ENCODE measurements at places on chromosomes 1 and 21.

- no peak for DNase-seq
Measured at GRCh38 chr1:168454211-168454815, 89.5 kb downstream of the XCL2 start.

- no peak for DNase-seq
Measured at GRCh38 chr21:45032977-45033710, 41.2 kb upstream of the ADARB1 start.

GRCh38 chr1:116487583-116487982 is 83.2 kb downstream of the CD58 start:
- DNase-seq: no peak

DNA sequence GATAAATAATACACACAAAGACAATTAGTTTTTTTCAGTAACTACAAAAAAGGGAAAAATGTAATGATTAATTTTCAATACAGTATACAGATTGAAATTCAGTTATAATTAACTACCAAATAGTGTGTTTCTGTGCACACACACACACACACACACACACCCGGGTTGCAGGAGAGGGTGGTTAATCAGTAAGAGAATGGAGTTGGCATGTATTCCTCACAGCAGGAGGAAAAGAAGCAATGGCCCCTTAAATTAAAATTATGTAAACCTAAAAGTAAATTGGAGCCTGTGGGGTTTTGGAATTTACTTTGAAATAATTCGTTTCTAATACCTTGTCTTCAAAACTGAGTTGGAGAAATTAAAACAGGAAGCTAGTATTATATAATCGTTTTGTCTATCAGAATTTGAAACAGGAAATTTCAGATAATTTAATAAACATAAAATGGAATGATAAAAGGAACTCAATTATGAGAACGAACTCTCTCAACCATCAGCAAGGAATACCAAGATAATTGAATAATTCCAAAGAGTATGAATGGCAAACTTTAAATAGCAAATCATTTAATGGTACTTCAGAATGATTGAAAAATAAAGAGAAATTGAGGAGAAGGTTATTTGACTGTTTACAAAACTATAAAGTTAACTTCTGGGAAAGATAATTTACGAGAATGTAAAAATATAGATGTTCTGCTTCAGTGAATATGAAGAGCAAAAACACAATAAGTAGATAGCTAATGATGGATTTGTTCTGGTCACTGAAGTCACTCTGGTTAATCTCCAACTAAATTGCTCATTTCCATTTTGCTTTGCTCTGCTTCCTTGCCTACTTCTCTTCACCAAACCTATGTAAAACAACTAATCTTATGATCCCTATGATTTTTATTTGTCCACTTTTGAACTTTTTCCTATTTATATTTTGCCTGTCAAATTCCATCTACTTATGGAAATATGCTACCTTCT is 547.9 kb upstream of the ZP4 start:
- no peak for DNase-seq

DNA sequence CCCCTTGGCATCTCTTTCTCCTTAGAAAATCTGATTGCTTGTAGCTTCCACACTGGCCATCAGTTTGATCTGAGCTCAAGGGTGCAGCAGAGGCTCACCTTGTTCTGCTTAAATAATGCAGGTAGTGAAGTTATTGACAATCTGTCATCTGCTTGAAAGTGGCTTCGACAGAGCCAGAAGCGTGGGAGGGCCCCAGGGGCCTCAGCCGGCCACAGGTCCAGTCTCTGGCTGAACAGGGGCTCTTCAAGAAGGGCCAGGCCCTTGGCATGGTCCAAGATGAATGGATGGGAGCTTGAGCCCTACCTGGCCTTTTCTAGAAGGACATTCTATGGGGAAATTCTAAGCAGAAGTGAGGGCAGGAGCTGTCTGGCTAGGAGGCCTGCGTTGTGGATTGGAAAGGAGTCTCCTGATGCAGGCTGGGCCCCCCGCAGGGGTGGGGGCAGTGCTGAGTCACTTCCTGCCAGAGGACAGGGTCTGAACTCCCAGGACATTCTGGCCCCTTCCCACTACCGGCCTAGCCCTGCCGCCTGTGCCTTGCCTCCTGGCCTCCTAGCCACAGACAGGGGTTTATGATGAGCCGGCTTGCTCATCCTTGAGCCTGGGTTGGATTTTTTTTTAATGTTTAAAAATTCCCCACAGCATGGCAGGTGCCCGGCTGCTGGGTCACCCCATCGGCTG is 162.3 kb upstream of the VAMP3 start:
- DNase-seq: no peak

DNA sequence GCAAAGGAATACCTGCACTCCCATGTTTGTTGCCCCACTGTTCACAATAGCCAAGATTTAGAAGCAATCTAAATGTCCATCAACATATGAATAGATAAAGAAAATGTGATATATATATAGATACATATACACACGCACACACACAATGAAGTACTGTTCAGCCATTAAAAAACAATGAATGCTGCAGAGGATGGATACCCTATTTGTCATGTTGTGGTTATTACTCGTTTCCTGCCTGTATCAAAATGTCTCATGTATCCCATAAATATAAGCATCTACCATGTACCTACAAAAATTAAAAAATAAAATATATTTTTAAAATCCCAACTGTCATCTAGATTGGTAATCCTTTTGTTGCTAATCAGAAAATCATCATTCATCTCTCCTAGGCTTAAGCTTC is 634.8 kb upstream of the ADGRL2 start:
- DNase-seq: no peak

All from HL-60 (cell line).